ENCODE measurements at places on chromosomes 12 and 14. TPM values are rescaled to one million over a fixed set of nuclear protein-coding genes. Genes with fewer than 3 reads are reported as not detected.

- H3K27me3 ChIP-seq: no peaks in the 10 kb centered on the region
- no peak for DNase-seq
- H3K27ac ChIP-seq: no peak overlapping the region
- H3K36me3 ChIP-seq: no peaks in the 10 kb centered on the region
- H3K4me1 ChIP-seq: peaks cover 4% of the 10 kb centered on the region
- H3K4me3 ChIP-seq: no peak overlapping the region
Observed at GRCh38 chr12:104623883-104624282, 167.1 kb downstream of the CHST11 start.

DNA sequence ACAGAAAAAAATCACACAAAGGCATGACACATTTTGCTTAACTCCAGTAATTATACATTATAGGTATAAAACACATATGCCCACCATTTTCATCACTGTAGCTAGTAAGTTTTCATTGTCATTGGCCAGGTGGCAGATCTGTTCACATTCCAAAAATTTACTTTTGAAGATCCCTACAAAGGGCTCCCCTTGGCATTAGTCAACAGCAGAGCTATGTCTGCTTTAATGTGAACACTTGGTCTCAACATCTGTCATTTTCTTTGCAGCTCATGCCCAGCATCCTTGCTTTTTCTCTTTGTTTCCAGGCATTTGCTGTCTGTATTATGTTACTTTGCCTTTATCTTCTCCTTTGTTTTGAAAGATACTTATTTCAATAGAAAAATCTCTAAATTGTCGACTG, 519.1 kb upstream of the FOXG1 start:
- H3K36me3 ChIP-seq: no peaks in the 10 kb centered on the region
- no peaks in the 10 kb centered on the region for H3K4me1 ChIP-seq
- H3K27me3 ChIP-seq: no peaks in the 10 kb centered on the region
- no peak overlapping the region for H3K4me3 ChIP-seq
- no peak for DNase-seq

- no peak overlapping the region for H3K27ac ChIP-seq
- H3K36me3 ChIP-seq: no peaks in the 10 kb centered on the region
- H3K4me3 ChIP-seq: no peak overlapping the region
Observed at GRCh38 chr14:51828017-51828797, 32.2 kb upstream of the GNG2 start.

DNA sequence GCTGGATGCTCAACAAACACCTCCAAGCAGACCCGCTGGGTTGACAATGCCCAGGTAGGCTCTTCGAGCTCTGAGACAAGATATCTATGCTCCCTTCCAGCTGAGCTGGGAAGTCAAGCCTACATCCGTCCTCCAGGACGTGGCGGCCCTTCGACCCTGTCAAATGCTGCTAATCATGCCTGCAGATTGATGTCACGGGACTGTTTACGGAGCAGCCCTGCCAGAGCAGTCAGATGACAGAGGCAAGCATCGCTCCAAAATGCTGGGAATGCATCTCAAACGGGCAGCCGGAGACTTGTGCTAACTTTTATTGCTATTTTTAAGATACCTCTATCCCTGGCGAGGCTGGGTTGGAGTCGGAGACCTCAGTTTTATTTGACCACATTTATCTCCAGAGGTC, 139.2 kb downstream of the NTF3 start:
- H3K4me1 ChIP-seq: no peaks in the 10 kb centered on the region
- H3K4me3 ChIP-seq: no peak overlapping the region
- no peak for DNase-seq

- no peak overlapping the region for H3K4me3 ChIP-seq
- H3K27me3 ChIP-seq: no peaks in the 10 kb centered on the region
- no peaks in the 10 kb centered on the region for H3K4me1 ChIP-seq
- H3K36me3 ChIP-seq: no peaks in the 10 kb centered on the region
- no peak overlapping the region for H3K27ac ChIP-seq
Observed at GRCh38 chr14:78644824-78645559, 474.8 kb downstream of the NRXN3 start.

Gene CIROP
- total RNA-seq: not detected

Gene LRRIQ1
- total RNA-seq: 1.6 TPM

Gene UBR7
- 26.6 TPM for total RNA-seq
